ENCODE measurements at places on chromosomes 5 and 9.

DNA sequence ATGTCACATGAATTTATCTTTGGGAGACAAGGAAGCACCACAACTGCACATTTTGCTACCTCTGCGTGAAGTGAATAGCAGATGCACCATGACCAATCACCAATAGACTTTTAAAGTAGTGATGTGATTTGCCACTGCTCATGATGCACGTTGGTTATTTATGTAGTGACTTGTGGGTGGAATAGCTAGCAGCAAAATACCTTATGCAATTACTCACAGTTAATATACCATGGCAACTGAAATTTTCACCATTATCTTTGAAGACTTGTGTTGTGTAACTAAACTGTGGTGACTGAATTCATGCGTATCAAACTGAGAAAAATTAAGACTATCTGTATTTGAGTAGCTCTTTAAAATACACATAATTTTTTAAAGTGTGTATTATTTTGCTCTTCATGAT lies 46.2 kb upstream of the TUSC1 start:
- DNase-seq = no peak

GRCh38 chr9:24698881-24699518 lies 153.3 kb upstream of the IZUMO3 start:
- DNase-seq = no peak

GRCh38 chr5:55331321-55331720 lies 23.5 kb downstream of the MTREX start:
- no peak for DNase-seq

DNA sequence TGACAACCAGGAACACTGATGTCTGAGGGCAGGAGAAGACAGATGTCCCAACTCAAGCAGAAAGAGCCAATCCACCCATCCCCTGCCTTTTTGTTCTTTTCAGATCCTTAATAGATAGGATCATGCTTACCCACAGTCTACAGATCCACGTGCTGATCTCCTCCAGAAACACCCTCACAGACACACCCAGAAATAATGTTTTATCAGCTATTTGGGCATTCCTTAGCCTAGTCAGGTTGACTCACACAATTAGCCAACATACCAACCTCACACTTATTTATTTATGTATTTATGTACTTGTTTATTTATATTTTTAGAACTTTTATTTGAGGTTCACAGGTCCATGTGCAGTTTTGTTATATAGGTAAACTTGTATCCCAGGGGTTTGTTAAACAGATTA lies 151.5 kb upstream of the IL12B start:
- DNase-seq = no peak

DNA sequence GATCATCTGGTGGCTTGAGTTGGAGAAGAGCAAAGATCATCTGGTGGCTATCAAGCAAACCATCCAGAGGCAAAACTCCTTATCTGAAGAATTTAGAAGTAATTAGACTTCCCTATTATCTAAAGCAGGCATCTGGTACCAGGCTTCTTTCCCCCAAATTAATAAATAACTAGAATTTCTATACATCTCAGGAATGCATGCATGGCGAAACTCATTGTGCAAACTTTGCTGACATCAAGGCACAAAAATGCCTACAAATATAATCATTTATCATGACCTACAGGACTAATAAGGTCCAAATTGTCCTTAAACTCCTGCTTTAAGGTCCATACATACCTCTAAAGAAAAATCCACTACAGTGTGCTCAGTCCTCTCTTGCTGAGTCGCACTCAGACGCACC lies 6.0 kb downstream of the OR13D1 start:
- no peak for DNase-seq

GRCh38 chr9:33011831-33012230 lies 10.4 kb upstream of the APTX start:
- no peak for DNase-seq

DNA sequence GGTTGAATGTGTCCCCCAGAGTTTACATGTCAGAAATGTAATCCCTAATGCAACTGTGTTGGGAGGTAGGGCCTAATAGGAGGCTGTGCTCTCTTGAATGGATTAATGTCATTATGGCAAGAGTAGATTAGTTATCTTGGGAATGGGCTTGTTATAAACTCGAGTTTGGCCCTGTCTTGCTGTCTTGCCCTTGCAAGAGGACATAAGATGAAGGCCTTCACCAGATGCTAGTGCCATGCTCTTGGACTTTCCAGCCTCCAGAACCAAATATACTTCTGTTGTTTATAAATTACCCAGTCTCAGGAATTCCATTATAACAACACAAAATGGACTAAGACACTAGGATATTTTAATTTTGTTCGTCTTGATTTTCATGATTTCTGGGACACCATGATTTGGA lies 5.4 kb downstream of the PIK3R1 start:
- DNase-seq = no peak

GRCh38 chr9:94909965-94910730 lies 183.6 kb downstream of the AOPEP start:
- no peak for DNase-seq

DNA sequence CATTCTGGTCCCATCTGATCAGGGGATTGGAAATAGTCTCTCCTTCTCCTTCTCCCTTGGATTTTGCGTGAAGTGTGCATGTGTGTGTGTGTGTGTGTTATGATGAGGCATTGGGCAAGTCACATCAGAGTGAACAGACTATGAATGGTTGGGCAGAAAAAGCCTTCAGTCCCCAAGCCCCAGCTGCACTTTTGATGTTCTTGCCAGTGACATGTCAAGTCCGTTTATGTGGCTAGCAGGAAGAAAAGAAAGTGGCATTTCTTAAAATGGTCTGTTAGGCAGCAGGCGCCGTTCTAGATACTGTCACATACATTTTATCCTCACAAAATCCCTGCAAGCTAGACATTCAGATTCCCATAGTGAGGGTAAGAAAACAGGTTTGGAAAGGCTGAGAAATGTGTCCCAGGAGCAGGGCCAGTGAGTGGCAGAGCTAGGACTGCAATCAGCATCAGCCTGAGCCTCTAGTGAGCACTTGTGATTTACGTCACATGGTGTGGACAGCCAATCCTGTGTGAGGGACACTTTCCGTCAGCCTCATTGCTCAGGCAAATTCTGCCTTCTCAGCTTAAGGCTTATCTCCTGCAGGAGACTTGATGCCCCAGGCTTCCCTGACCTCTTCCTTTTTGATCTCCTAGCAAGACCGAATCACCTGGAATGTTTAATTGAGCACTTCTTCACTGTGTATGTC lies 60.4 kb downstream of the GLRA1 start:
- no peak for DNase-seq

DNA sequence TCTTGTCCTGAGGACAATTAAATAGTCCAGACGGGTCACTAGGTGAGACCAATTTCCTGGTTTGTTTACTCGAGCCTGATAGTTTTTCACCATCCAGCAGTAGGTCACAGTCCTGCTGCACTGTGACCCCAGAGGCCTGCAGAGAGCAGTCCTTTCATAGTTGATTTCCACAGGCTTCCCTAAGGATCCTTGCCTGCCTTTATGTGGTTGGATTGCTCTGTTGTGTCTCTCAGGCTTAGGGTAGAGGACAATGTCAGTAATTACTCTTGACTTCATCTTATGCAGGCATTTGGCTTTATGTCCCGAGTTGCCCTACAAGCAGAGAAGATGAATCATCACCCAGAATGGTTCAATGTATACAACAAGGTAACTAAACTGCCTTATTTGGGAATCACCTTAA lies 9.0 kb upstream of the CATSPER3 start:
- no peak for DNase-seq

DNA sequence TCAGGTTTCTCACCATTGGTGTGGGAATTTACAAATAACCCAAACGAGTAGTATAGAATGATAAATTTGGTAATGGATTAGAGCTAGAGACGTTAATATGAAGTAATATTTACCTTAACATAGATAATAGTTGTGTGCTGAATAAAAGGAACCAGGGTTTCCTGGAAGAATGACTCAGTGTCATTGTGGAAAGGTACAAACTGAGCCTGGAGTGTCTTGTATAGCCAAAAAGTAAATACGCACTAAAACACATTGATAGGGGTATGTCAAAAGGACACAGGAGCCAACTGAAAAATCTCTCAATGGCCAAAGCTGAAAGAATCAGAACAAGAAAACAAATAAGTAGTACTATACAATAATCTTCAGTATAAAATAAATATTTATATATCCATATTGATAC lies 363.5 kb downstream of the SLCO4C1 start:
- DNase-seq = no peak

DNA sequence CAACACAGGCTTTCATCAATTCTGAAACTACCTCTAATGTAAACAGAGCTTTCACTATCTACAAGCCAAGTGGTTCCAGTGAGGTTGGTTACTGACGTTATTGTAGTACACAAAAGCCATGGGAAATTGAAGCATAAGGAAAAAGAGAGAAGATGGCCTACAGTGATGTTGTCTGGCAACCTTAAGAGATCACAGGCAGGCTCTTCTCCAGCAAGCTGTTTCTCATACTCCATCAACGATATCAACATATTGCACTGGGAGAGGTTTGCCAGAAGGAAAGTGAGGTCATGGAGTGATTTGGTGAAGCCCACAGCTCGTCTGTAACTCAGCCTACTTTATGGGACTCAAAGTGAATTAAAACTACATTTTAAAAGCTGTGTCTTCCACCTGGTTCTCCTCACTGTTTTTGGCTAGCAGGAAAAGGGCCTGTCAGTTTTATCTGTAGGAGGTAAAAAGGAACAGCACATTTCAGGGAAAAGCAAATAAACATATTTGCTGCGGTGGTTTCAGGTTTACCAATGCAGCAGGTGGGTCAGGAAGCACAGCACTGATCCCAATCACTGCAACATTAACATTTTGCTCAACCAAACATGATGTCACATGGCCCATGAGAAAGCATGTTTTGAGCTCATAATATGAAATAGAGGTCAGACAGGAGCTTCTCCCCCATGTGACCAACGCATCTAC lies 72.9 kb downstream of the ARSB start:
- DNase-seq = peak; percentile 9

DNA sequence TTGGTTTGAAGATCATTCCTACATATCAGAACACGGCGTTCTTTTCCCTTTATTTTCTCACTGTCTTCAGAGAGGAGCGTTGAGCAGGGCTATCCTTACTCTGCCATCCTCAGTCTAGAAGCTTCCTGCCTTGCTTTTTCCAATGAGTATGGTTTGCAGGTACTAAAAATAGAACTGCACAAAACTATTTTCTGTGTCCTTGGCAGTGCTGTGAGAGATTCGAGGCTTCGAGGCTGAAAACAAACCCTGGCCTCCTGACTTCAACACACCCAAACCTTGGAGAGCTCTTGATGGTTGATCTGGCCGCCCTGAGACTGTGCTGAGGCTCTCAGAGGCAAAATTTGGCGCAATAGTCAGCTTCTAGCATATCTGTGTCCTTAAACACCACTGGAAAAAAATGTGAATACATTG lies 78.9 kb downstream of the GOLPH3 start:
- no peak for DNase-seq
